ENCODE measurements at places on chromosomes 5 and 9.

DNA sequence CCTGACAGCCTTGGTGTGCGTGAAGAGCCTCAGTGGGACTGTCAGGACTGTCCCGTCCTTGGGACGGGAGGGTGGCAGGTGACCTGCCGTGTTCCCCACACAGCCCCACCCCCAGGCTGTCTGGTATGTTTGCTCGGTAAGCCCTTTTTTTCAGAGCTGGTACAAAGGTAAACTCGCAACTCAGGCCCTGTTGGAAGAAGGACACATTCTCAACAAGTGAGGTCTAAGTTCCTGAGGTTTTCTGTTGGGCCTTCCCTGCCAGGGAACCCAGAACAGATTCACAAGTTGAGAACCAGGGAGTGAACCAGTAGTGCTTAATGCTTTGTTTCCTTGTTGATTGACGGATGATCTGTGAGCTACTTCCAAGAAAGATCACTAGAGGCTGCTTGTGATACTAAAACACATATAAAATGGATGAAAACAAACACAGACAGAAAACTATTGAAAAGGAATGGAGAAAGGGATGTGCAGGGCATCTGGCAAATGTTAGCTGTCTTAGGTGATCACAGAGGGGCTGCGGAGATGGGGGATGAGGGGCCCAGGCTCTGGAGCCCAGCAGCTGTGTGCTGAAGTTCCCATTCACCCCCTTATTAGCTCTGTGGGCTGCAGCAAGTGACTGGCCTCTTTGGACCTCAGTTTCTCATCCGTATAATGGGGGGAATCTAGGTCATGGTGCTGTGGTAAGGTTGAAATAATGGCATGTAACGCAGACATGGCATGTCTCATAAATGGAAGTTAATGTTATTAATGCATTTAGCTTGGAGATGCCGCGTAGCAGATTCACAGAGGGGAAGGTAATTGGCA lies 2.7 kb downstream of the NDST1 start:
- no peak for DNase-seq

DNA sequence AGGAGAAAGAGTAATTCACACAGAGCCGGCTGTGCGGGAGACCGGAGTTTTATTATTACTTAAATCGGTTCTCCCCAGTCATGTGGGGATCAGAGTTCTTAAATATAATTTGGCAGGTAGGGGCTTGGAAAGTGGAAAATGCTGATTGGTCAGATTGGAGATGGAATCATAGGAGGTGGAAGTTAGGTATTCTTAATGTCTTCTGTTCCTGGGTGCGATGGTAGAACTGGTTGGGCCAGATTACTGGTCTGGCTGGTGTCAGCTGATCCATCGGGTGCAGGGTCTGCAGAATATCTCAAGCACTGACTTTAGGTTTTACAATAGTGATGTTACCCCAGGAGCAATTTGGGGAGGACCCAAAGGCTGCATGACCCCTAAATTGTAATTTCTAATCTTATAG lies 4.6 kb upstream of the CERCAM start:
- no peak for DNase-seq

- DNase-seq, result no peak
Observed at GRCh38 chr9:79246170-79246569, 325.6 kb upstream of the TLE4 start.

GRCh38 chr5:169763376-169764017 lies 126.4 kb downstream of the DOCK2 start:
- no peak for DNase-seq

GRCh38 chr5:107776506-107776905 lies 105.8 kb upstream of the EFNA5 start:
- no peak for DNase-seq

DNA sequence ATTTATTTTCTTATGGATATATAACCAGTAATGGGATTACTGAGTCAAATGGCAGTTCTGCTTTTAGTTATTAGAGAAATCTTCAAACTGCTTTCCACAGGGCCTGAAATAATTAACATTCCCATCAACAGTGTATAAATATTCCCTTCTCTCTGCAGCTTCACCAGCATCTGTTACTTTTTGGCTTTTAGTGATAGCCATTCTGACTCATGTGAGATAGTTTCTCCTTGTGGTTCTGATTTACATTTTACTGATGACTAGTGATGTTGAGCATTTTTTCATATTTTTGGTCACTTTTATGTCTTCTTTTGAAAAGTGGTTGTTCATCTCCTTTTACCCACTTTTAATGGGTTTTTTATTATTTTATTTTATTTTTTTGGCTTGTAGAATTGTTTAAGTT lies 1290.3 kb upstream of the CDH9 start:
- peak; percentile 27 for DNase-seq

GRCh38 chr9:97985058-97985861 lies 2.1 kb downstream of the ANP32B start:
- DNase-seq, result no peak

- DNase-seq, result no peak
Observed at GRCh38 chr5:41918105-41918504, 7.0 kb upstream of the FBXO4 start.

DNA sequence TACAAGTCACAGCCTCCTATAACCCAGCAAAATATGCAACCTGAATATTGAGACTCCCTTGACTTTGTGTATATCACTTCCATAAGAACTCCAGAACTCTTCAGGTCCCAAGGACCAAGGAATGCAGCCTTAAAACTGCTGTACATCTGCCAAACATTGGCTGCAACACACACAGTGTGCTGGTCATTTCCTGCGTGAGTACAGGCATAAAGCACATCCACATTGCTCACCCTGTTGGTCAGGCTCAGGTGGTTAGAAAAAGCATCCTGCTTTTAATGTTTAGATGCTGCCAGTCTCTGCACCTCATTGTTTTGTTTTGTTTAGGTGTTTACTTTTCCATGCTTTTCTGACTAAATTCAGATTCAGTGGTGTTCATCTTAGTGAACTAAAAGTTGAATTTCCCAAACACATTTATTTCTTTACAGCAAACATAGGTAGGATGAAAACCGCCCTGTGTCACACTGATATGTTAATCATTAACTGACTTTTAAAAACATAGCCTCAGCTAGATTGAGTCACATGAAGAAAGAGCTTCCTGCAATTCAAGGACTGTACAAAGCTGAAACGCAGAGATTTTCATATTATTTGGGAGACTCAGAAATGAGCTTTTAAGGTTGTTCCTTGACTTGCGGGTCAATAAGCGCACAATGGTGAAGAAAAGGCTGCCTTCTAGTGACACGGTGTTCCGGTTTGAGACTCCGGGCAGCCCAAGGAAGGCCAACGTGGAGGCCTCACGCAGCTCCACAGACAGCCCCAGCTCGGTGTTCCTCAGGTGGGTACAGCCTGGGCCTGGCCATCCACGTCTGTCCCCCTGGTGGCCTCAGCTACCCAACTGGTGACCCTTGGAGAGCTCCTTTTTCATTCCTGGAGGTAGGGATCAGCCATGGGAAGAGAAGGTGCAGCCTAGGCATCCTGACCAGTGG lies 52.2 kb upstream of the GRAMD2B start:
- peak; percentile 20 for DNase-seq

- DNase-seq, result no peak
Observed at GRCh38 chr5:29995154-29995553, 1198.3 kb upstream of the CDH6 start.

GRCh38 chr5:63854076-63854475 lies 108.2 kb downstream of the HTR1A start:
- no peak for DNase-seq

GRCh38 chr5:54520940-54521339 lies 3.4 kb downstream of the SNX18 start:
- no peak for DNase-seq

- DNase-seq, result no peak
Observed at GRCh38 chr5:74761241-74761640, 5.7 kb downstream of the GFM2 start.

DNA sequence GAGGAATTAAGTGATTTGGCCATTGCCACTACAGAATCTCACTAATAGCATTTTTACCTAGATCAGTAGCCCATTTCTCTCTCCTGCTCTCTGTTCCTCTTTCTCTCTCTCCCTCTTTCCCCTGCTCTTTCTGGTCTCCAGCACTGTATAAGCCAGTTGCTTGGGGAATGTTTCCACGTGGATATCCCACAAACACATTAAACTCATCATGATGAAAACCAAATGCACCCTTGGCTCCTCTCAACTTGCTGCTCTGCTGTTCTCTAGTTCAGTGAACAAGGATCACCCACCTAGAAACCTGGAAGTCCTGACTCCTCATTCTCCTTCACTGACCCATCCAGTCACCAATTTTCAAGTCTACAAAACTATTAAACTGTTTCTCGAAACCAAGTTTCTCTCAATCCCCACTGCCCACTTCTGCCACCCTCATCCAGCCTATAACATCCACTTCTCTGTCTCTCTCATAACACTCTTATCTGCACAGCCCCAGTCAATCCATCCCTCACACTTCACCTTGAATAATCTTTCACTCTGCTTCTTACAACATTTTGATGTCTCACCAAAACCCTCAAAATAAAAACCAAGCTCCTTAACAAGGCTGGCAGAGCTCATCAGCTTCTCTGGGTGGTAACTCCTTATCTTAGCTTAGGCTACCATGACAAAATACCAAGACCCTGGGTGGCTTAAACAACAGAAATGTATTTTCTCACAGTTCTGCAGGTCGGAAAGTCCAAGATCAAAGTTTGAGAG lies 79.3 kb downstream of the ARL15 start:
- no peak for DNase-seq

DNA sequence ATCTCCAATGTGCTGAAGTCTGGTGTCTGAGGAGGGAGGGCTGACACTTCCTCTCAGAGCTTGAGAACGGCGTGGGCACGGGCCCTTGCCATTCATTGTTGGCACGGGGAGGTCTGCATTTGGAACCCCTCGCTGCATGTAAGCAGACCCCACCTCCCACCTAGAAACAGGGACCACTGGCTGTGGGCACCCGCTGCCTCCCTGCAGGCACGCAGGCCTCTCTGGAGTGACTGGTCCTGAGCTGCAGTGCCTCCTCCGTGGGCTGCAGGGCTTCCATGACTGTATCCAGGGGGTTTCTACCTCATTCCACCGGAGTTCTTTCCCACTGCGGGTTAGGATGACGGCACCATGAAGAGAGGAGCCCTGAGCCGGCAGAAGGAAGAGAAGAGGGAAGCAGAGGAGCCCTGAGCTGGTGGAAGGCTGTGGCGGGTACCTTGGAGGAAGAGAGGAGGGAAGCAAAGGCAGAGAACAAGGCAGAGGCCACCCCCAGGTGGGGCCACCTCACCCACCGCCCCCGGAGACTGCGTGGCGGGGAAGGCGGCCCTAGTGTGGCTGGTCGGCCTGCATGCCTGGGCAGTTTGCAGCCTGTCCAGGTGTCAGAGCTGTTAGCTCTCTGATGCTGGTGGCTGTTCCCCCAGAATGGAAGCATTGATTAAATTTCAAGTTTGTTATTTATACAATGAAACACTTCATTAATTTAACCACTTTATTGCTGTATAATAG lies 74.9 kb upstream of the CACNA1B start:
- DNase-seq, result no peak

GRCh38 chr5:149271716-149272563 lies at the start of gene AFAP1L1:
Gene AFAP1L1 (plus strand): TSS chr5:149271859. CDS start chr5:149271969, 110 bp downstream.
- DNase-seq, result no peak

- DNase-seq, result no peak
Observed at GRCh38 chr5:119386596-119387344, 31.0 kb downstream of the TNFAIP8 start.

GRCh38 chr5:172874647-172875504 lies 40.8 kb downstream of the ERGIC1 start:
- no peak for DNase-seq

DNA sequence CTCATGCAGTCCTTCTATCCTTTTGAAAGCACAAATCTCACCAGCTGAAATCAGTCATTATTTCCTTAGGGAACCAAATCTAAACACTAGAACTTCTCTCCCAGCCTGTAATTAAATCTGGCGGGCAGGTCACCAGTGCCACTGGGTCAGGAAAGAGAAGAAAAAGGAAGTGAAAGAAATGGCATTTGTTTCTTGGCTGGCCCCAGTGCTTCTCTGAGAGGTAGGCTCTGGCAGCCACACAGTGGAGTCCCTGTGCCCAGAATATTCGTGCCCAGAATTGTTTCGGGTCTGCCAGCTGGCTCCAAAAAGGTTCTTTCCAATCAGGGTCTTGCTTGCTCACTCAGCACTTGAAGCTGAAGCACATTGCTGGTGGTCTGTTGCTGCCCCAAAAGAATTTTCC lies 133.9 kb upstream of the MTAP start:
- no peak for DNase-seq

- DNase-seq, result peak; percentile 54
Observed at GRCh38 chr9:25724424-25724823, 46.2 kb upstream of the TUSC1 start.

DNA sequence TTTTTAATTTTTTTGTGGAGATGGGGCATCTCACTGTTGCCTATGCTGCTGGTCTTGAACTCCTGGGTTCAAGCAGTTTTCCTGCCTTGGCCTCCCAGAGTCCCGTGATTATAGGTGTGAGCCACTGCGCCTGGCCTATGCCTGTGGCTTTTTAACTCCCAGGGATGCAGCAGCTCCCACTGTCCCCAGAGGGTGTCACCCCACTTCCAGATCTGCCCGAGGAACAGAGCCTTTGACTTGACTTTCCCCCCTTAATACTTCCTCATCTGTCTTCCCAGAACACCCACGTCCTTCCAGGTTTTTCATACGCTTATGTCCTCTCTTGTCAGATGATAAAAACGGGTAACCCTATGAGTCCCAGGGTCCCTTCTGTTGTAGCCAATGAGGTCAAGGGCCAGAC lies 7.6 kb upstream of the PRRC2B start:
- no peak for DNase-seq

- no peak for DNase-seq
Observed at GRCh38 chr9:36382484-36382883, 17.6 kb downstream of the RNF38 start.

DNA sequence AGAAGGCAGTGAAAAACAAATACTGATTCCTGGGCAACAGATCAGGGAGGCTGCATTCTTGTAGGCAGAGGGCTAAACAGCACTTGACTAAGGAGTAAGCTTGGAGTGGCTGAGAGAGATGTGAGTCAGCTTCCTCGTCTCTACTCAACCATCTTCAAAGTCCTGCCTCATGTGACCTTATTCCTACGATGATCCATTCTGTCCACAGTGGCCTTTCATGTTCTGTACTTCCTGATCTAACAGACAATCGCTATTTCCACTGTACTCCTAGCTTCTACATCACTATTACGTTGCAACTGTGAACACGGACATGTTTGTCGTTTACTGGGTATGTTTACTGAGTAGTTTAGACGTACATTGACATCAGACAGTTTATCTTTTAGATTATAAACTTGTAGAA lies 365.4 kb downstream of the ARL15 start:
- DNase-seq, result no peak

- DNase-seq, result no peak
Observed at GRCh38 chr9:6590772-6591384, 54.7 kb downstream of the GLDC start.

DNA sequence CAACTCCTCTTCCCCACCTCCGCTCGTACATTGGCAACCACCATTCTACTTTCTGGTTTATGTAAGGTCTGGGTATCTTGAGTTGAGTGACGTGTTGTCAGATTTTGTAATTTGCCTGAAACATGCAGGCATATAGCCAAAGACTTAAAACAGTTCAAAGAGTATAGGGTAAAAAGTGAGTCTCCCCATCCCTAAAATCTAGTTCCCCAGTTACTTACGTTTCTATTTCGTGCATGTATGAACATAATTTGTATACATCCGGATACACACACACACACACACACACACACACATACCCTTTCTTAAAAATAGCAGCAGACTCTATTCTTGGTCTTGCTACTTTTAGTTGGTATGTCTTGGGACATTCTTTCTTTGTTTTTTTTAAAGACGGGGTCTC lies 915 bp downstream of the HSDL2 start:
- DNase-seq, result no peak

- DNase-seq, result no peak
Observed at GRCh38 chr9:6096821-6097220, 81.4 kb upstream of the RANBP6 start.

- DNase-seq, result no peak
Observed at GRCh38 chr5:138276402-138277054, 2.1 kb upstream of the GFRA3 start.
